ENCODE measurements at places on chromosomes 2 and 18.

GRCh38 chr2:126586317-126586716, 69.6 kb upstream of the GYPC start:
- DNase-seq, result no peak

- no peak for DNase-seq
These were observed 34.3 kb downstream of the LDLRAD4 start for GRCh38 chr18:13252686-13253410.

DNA sequence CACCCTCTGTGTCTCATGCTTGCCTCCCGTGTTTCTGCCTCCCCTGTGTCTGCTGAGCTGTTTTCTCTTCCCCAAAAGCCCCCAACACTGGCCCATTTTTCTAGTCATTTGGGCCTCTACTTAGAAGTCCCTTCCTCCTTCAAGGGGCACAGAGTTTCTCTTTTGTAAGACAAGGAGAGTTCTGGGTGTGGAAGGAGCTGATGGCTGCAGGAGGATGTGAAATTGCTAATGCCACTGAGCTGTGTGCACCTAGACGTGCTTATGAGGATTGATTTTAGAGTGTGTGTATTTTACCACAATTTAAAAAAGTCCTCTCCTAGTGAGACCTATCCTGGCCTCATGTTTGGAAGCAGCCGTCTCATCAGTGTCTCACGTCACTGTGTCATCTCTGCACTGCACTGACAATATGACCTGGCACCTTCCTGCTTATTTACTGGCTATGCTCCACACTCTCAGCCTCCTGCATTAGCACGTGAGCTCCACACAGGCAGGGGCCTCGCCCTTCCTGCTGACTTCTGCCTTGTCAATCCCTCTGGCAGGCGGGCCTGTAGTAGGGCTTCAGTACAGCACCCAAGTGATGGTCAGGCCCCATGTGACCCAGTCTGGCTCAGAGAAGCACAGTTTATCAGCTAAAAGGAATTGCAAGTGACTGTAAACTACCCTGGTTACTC, 8.0 kb upstream of the MBP start:
- DNase-seq, result no peak

GRCh38 chr2:186618696-186619095, 28.8 kb downstream of the ITGAV start:
- no peak for DNase-seq

DNA sequence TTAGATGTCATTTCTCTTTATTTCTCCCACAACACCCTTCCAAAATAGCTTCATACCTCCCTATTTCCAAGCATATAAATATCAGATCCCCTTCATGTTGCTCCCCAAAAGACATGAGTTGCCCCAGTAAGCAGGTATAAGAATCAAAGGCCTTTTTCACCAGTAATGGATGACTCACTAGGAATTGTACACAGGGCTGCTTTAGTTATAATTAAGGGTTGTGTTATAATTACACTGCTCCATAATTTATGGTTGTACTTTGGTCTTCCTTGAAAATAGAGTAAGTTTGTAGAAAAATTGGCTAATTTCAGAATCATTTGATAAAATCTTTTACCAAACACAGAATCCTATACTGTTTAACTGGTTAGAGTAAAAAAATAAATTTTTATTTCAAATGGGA, 8.8 kb upstream of the AQP4 start:
- DNase-seq, result no peak

- DNase-seq, result no peak
These were observed 87.2 kb upstream of the MGAT4A start for GRCh38 chr2:98818164-98818563.

GRCh38 chr2:216880509-216881184, 20.8 kb upstream of the TNP1 start:
- DNase-seq, result no peak

GRCh38 chr2:128282246-128282975, 36.3 kb downstream of the HS6ST1 start:
- DNase-seq, result no peak

DNA sequence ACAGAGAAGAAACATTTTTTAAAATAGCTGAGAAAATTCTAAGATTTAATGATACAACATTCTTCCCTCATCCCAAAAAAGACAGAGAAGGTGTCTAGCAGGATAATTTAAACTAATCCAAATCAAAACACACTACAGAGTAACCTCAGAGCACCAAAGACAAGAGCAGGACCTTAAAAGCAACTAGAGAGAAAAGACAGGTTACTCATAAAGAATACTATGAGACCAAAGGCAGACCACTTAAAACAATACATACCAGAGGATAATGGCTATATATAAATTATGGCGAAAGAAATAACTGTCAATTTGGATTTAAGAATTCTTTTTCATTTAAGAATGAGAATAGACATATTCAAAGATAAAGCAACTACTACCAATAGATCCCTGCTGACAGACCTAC, 40.0 kb downstream of the HDLBP start:
- DNase-seq, result no peak

GRCh38 chr18:34880882-34881834, 160.1 kb upstream of the MAPRE2 start:
- DNase-seq, result no peak

GRCh38 chr2:209426432-209426831, 2.6 kb downstream of the MAP2 start:
- DNase-seq, result no peak

DNA sequence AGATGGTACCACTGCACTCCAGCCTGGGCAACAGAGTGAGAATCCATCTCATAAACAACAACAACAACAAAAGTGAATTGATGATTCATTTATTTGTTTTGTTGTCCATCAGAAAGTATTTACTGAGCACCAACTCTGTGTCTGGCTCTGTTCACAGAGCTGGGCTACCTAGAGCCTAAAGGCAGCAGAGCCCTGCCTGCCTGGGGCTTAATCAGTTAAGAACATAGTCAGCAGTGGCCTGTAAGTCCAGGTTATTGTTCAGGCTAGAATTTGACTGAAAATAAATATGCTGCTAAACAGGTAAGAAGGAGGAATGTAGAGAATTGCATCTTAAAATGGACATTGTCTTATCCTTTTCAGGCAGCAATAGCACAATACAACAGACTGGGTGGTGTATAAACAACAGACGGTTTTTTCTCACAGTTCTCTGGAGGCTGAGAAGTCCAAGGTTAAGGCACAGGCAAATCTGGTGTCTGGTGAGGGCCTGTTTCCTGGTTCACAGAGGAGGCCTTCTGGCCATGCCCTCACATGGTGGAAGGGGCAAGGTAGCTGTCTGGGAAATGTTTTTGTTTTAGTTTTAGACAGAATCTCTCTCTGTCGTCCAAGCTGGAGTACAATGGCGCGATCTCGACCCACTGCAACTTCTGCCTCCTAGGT, 22.2 kb upstream of the ARL4C start:
- DNase-seq, result no peak

DNA sequence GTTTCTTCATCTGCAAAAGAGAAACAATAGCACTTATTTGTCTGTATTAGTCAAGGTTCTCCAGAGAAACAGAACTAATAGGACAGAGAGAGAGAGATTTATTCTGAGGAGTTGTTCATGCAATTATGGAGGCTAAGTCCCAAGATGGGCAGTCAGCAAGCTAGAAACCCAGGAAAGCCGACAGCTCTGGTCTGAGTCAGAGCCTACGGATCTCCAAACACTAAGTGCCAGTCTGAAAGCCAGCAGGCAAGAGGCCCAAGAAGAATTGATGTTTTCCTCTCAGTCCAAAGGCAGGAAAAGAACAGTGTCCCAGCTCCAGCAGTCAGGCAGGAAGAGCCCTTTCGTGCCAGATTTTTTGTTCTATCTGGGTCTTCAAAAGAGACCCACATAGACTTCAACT, 36.5 kb upstream of the SLC66A3 start:
- DNase-seq, result no peak

- no peak for DNase-seq
These were observed 16.7 kb upstream of the ADI1 start for GRCh38 chr2:3535794-3536681.

DNA sequence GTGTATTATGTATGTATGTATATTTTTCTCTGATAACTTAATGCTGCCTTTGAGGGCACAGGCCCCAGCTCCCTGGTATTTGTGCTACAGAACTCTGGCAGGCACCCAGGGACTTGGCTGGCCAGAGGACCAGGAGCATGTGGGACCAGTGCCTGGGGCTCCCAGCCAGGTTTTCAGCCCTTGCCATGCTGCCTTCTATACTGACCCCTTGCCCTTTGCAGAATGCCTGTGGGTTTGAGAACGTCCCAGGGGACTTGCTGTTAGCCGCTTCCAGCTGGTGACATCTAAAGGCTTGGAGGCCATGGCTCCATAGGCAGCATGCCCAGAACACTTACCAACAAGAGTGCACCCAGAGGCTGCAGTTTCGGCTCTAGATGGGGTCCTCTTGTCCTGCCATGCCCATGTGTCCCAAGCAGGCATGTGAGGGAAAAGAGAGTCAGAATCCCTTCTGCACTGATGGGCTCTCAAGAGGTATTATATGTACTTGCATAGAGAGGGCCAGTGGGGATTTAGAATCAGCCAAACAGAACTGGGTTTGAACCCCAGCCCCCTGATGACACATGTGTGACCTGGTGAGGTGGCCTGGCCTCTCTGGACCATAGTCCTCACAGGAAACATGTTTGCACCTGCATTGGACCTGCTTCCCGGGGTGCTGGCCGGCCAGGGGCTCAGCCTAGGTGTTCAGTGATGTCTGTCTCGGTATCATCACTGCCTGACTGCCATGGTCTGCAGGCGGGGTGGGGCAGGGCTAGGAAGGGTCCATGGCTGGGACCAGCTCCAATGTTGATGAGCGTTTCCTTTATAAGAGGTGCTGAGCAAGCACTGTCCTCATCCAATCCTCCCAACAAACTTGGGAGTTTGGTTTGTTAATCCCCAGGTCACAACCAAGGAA, 119.2 kb upstream of the FHL2 start:
- DNase-seq, result no peak

GRCh38 chr18:79067611-79068010, 1.6 kb upstream of the ATP9B start:
- no peak for DNase-seq

- DNase-seq, result no peak
These were observed at the start of gene AFF3 for GRCh38 chr2:100142393-100142792. Gene AFF3 (minus strand): TSS chr2:100142590. CDS start chr2:100104454, 38,136 bp downstream.

GRCh38 chr2:33230195-33230594, 246.3 kb upstream of the RASGRP3 start:
- no peak for DNase-seq

DNA sequence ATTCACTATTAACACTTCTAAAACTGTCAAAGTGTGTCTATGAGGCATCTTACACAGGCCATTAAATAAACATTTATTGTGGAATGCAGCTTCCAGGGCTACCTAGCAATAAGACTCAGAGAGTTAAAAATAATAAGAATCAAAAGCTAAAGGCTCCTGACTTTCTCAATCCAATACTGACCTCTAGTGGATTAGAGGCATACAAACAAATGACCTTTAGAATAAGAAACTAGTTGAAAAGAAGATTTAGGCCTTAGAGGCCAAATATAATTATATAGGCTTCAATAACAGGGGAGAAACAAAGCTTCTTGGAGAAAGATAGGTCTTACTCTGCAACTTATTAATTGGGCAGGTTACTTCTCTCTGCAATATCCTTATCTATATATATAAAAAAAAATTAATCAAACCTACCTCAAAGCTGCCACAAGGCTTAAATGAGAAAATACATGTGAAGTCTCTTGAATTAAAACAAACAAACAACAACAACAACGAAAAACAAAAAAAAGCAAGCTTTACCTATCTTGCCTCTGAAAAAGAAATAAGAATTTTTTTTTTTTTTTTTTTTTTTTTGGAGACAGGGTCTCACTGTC, 246.1 kb downstream of the EXOC6B start:
- no peak for DNase-seq

GRCh38 chr2:162824304-162824703, 14.3 kb downstream of the KCNH7 start:
- DNase-seq, result no peak

GRCh38 chr2:673615-674320, 3.4 kb downstream of the TMEM18 start:
- DNase-seq, result no peak

GRCh38 chr18:59742325-59743111, 45.3 kb upstream of the CCBE1 start:
- no peak for DNase-seq

DNA sequence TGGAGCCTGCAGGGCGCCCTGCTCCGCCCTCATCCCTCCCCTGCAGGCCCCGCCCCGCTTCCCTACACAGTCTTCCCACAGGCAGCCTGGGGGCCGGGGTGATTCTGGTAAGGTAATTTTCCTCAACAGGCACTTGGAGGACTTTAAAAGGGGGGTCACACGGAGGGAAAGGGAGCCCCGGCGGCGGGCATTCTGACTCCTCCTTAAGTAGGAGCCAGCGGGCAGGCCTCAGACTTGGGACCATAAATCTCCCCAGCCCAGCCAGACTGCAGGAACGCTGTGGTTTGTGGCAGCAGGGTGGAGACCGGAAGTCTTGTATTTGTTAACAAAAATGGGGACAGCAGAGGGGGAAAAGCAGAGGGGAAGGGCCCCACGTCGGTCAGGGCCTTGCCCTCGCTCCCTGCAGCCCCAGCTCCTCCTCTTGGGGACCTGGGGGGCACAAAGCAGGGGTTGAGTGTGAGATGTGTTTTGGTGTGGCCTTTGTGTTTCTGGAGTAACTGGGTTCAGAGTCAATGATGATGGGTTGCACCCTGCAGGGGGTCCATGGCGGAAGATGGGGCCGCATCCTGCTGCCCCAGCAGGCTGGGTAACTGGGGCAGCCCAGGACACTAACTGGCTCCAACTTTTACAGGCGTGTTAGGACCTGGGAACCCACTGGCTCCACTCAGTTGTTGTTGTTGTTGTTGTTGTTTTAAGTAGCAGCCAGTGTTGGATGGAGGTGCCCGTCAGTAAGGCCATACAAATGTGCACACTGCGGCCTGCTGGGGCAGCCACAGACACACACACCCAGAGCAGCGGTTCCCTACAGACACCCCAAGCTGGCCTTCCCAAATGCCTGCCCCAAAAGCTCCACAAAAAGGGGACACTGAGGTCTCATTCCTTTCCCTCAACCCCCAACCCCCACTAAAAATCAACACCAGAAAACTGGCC, 27.7 kb downstream of the SMAD7 start:
- DNase-seq, result no peak

DNA sequence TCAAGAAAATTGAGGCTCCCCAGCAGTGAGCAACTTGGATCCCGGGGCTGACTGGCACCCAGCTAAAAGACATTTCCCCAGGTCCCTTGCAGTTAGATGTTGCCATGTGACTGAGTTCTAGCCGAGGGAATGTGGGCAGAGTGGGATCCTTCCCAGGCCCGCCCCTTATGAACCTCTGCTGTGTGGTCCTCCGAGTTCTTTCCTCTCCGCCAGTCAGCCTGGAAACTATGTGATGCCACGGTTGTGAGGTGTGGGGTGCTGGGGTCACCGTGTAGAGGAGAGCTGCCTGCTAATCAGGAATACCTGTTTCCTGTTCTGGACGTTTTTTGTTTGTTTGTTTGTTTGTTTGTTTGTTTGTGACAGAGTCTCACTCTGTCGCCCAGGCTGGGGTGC, 45.5 kb downstream of the TMEM37 start:
- no peak for DNase-seq

GRCh38 chr2:102826904-102827303, 65.1 kb downstream of the TMEM182 start:
- no peak for DNase-seq
